Activated T-cell treated with anti-CD3 and anti-CD28 coated beads, Interleukin-2, amount 50 U/mL, for 72 hours (primary cell): ENCODE measurements at places on chromosomes 3 and 15. TPM values are rescaled to one million over a fixed set of nuclear protein-coding genes. Genes with fewer than 3 reads are reported as not detected.

Gene PLAAT1
- total RNA-seq = not detected

Gene CCR8
- 1.2 TPM for total RNA-seq

Gene SNURF
- 21.0 TPM for total RNA-seq

Gene CILP
- not detected for total RNA-seq

Gene MYRIP
- not detected for total RNA-seq

Gene POC1A
- total RNA-seq = 28.6 TPM

Gene IL17RC
- 0.93 TPM for total RNA-seq

Gene CPLX3
- total RNA-seq = 0.17 TPM

Gene ZNF774
- 0.60 TPM for total RNA-seq

Gene KBTBD13
- not detected for total RNA-seq

Gene OR5K2
- not detected for total RNA-seq

Gene DNAH12
- total RNA-seq = 0.26 TPM

Gene HMG20A
- total RNA-seq = 44.6 TPM

GRCh38 chr3:15886521-15886920 lies 88.7 kb upstream of the ANKRD28 start:
- DNase-seq = no peak

DNA sequence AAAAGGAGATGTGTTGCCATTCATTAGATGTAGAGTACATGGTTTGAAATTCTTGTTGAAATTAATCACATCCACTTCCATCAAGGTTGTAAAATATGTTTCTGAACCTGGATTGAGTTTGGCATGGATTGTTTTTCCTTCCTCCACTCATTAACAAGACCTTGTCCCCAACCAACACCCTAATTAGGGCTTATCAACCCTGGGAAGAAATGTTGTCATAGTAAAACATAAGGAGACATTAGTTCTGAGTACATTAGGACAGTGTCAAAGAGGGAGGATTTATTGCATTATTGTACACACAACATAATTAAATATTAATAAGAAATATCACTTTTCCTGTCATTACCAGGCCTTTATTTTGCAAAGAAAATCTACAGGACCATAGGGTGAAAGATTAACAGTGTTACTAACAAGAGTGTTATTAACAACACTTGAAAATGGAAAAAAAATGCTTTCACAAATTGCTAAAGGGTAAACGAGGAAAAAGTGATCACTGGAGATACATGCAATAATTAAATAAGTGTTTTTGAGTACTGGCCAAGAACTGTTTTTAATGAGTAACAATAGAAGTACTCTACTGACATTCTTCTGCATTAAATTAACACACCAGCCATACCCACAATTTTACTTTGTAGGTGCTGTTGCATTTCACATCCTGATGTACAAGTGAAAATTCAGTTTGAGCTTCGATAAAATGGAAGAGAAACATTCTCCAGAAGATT lies 30.4 kb upstream of the WDR72 start:
- DNase-seq = no peak

- DNase-seq = no peak
Observed at GRCh38 chr3:59027607-59028006, 22.2 kb downstream of the CFAP20DC start.

DNA sequence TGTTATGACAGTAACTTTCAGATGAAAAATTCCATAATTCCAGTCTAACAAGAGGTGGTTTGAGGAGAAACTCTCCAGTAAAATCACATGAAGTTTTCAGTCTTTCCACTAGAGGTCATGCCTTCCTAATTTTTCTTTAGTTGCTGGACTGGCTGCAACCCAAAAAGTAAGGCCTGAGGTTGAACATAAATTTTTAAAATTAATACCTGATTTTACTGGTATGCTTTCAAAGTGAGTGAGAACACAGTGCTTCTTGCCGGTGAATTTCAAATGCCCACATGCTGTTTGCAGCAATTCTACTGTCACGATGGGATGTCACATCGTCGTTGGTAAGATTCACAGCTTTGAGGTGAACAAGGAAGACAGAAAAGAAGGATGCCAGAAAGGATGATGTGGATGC lies 89.0 kb upstream of the FGF12 start:
- DNase-seq = no peak

GRCh38 chr3:4979428-4980228 lies at the start of gene BHLHE40:
Gene BHLHE40 (plus strand): TSS chr3:4979437. CDS start chr3:4979719, 282 bp downstream.
- no peak for DNase-seq

- DNase-seq = no peak
Observed at GRCh38 chr3:158739078-158739477, 6.8 kb upstream of the RARRES1 start.

DNA sequence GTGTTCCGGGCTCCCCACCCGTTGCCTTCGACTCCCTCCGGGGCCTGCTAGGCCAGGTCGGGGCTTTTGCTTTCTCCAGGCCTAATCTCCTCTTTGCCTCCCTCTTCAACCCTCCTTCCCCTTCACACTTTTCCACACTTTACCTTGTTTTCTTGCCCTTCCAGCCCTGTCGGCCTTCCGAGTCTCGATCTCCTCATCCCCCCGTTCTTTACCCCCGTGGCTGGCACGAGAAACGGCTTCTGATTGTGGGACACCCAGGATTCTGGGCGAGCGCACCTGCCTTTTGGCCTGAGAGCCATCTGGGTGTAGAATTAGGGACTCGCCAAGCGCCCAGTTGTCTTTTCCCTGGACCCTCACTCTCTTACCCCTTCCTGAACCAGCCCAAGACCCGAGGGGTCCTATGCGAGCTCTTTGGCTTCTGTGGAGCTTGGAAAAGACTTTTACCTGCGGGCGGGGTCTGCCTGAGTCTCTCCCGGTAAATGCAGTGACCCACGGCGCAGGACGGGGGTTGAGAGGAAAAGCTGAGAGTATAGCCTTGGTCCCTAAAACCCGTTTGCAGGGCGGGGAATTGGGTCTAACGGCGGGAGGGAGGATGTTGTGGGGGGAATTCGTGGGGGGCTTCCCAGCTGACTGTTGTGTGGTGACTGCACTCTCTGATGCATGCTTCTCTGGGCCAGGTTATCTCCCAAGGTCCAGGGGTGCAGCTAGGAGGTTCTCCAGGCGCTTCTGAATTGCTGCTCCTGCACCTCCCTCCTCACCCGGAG lies 5.5 kb upstream of the ONECUT1 start:
- no peak for DNase-seq

GRCh38 chr3:148796799-148797198 lies 30.8 kb upstream of the CPB1 start:
- DNase-seq = no peak

- no peak for DNase-seq
Observed at GRCh38 chr3:44478606-44479094, 1.2 kb upstream of the ZNF445 start.

- DNase-seq = no peak
Observed at GRCh38 chr3:23741036-23741706, 64.6 kb upstream of the UBE2E1 start.

- no peak for DNase-seq
Observed at GRCh38 chr3:61233746-61234145, 17.5 kb downstream of the FHIT start.

DNA sequence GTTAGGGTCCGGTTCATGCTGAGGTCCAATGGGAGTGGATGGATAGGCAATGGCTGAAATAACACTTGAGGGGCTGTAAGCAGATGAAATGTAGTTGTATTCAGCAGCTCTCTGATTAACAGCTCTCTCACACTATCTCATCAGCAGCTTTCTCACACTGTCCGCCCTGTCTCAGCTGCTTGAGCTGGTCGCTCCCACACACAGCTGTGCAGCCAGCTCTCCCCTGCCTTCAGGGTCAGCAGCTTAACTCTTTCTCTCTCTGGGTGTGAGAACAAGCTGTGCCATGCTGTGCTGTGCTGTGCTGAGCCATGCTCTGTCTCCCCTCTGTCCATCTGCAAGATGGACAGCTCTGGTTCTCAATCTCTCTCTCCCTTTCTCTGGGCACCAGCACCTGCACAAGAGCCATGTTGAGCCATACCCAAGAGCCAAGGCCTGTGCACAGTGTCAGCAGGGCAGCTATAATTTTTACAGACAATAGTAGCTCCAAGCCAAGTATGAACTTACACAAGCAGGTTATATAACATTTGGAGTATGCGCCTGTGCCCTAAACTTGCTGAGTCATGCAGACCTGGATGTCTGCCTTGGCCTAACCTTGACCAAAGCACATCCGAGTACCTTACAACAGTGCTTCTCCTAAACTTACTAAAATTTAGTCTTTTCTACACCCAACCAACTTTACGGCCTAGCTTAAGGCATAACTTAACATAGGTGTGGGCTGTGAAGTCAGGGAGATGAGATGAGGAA lies 291.3 kb upstream of the TRIM42 start:
- DNase-seq = no peak

- DNase-seq = no peak
Observed at GRCh38 chr15:50149090-50149489, 30.1 kb upstream of the ATP8B4 start.

GRCh38 chr3:19264424-19264823 lies 116.1 kb downstream of the KCNH8 start:
- no peak for DNase-seq

DNA sequence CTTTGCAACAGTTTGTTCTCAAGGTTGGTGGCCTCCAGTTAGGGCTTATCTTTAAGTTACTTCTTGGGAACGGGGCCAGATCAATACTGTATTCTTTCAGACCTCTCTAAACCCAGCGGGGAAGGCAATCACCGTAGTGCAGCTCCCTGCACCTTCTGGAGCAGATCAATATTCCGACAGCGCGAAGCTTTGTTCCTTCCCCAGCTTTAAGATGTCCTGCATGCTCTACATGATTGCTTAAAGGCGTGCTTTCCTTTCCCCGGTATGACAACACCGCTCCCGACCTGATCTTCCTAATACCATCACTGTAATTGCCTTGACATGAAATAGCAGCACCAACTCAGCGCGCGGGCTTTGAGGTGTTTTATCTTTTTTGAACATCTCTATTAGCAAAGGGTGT lies 755.2 kb downstream of the NR2F2 start:
- no peak for DNase-seq

GRCh38 chr3:27310688-27311087 lies 58.5 kb downstream of the NEK10 start:
- no peak for DNase-seq

DNA sequence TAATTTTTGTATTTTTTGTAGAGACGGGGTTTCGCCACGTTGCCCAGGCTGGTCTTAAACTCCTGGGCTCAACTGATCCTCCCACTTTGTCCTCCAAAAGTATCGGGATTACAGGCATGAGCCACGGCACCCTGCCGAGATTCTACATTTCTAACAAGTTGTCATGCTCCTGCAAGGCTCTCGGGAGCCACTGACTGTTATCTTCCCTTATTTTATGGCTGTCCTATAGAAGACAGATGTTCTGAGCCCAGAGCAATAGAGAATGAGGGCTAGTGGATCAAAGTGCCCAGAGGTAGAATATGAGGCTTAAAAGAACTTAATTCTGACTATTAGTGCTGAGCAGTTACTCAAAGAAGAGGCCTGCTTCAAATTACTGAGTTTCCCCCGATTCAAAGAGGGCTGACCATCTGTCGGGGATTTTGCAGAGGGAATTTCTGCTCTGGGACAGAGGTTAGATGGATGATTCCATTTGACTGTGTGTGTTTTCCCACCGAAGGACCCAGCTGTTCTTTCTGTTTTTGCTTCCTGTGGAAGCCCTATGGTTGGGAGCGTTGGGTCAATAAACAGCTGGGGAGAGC lies 39.5 kb downstream of the ITPR1 start:
- no peak for DNase-seq

DNA sequence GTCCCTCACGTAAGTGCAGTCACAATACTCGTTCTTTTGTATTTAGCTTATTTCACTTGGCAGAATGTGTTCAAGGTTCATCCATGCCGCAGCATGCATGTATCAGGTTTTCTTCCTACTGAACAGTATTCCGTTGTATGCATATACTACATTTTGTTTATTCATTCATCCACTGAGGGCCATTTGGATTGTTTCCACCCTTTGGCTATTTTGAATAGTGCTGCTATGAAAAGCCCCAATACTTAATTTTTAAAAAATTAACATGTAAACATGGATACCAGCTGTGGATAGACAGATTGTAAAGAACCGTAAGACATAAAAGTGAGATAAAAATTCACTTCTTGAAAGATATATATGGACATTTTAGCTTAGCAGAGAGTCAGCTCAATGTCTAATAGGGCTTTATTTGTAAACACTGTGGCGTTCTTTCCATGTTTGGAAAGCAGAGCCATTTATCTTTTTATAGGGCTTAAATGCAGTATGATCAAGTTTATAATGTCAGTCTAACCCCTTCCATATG lies 115.9 kb downstream of the VPS8 start:
- DNase-seq = no peak

DNA sequence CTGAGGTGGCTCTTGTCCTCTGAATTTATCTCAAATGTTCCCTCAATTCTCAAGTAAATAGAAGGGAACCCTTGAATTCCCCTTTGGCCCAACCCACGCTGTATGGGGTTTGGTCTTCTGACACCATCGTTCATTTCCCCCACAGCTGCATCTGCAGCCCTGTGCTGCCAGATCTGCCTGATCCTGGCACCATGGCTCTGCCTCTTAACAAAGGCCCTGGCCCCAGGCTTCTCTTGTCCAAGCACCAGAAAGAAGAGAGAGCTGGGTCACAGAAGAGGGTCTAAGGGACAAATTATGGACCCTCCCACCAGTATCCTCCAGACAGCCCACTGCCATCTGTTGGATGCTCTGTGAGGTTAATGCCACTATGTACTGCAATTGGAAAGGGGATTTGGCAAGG lies 1.8 kb downstream of the MAP1A start:
- no peak for DNase-seq
